Neural progenitor cell (in vitro differentiated cells): ENCODE measurements at places on chromosomes 1 and 21. TPM values are rescaled to one million over a fixed set of nuclear protein-coding genes. Genes with fewer than 3 reads are reported as not detected.

DNA sequence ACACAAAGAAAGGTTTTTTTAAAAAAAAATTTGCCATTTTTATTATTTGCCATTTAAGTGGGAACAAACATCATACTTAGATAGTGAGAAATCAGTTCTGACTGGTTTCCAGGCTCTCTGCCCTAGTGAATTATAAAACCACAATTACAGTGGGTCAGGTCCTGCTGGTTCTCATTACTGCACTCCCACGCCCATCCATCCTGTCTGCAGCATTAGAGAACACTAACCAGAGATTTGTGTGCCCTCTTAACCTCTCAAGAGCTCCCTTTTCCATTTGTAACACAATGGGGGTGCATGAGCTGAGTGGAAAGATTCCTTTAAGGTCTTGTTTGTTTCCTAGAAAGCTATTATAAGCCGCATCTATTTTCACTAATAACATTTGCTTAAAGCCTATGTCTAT, 489.3 kb downstream of the AMY1C start:
- peak; percentile 72 for DNase-seq

- no peak for DNase-seq
Measured at GRCh38 chr1:176178316-176178715, 28.8 kb downstream of the COP1 start.

DNA sequence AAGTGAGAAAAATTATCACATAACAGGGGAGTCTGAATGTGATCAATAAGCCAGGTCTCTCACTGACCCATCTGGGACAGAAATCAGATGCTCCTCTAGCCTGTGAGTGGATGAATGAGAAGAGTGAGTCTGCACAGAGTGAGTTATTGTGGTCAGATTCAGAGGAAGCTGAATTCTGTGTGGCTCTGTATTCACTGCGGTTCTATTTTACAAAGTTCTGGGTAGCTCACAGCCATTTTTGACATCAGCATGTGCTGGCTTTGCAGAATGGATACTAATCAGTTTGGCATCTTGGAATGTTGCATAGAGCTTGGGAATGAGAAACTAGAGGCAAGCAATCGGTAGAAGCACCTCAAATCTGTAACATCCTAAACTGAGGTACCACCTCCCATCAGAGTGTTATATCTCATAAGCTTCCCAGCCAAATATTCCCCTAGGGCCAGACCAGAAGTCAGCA, 3.8 kb downstream of the COLGALT2 start:
- no peak for DNase-seq

DNA sequence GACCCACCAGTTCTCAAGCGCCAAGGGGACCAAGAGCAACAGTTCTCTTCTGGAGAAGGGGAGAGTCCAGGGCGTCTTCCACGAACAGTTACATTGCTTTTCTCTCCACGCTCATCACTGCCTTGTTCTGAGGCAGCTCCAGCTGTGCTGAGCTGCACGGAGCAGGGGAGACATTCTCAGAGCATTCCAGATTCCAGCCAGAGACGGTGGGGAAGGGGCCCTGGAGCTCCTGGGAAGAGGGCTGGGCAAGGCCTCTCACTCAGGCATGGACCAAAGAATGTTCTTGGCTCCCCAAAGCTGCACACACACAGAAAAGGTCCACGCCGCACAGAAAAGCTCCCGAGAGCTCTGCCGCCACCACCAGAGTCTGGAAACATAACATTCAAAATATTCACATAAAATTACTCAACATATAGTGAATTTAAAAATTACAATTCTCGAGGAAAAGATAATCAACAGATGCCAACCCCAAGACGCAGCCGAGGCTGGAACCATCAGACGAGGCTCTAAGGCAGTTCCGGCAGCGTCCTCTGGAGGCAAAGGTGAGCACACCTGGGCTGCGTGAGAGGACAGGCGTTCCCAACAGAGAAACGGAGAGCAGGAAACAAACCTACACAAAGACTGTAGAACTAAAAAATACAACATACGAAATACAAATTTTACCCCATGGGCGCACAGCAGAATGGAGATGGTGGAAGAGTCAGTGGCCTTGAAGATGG, 40.5 kb downstream of the UBE2G2 start:
- DNase-seq = peak; percentile 53

DNA sequence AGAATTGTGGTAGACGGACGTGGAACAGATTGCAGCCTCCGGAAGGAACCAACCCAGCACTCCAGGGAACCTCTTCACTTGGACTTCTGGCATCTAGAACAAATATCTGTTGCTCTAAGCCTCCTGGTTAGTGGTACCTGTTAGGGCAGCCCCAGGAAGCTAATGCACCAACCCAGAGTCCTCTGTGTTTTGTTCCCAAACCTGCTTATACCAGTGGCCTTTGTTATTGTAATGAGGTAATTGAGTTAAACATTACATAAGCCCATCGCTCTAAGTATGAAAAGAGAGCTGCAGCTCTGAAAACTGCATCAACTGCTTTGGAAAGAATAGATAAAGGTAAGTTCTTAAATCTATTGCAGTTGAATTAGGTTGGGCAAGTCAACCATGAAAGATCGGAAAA, 516.7 kb downstream of the NPHP4 start:
- DNase-seq = no peak

- DNase-seq = no peak
Measured at GRCh38 chr1:78090472-78091133, 44.8 kb downstream of the GIPC2 start.

The IL19 gene
- total RNA-seq = not detected in 2 replicates
